Bronchus fibroblast of lung (primary cell): ENCODE measurements at places on chromosomes 5 and 9. TPM values are rescaled to one million over a fixed set of nuclear protein-coding genes. Genes with fewer than 3 reads are reported as not detected.

NPDC1 gene
- 18.7 and 19.6 TPM in 2 replicates for total RNA-seq

ANKRD18B gene
- total RNA-seq = 0.17 and 0.74 TPM in 2 replicates

TBC1D13 gene
- total RNA-seq = 10.8 and 12.3 TPM in 2 replicates

NCS1 gene
- total RNA-seq = 32.1 and 32.4 TPM in 2 replicates

TIMD4 gene
- total RNA-seq = not detected in 2 replicates

QRFP gene
- not detected in 2 replicates for total RNA-seq
